Activated T-cell treated with anti-CD3 and anti-CD28 coated beads for 1 hour (primary cell): ENCODE measurements at places on chromosomes 13 and 19.

GRCh38 chr13:103133556-103133955, 67.3 kb upstream of the SLC10A2 start:
- no peak for DNase-seq

DNA sequence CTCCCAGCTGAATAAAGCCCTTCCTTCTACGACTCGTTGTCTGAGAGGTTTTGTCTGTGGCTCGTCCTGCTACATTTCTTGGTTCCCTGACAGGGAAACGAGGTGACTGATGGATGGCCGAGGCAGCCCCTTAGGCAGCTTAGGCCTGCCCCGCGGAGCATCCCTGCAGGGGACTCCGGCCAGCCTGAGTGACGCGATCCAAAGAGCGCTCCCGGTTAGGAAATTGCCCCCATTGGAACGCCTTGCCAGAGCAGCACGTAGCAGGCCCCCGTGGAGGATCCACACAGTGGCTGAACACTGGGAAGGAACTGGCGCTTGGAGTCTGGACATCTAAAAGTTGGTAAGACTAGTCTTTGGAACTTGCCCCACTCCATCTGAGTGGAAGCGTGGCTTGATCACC, 296.8 kb upstream of the SGCG start:
- DNase-seq = no peak

DNA sequence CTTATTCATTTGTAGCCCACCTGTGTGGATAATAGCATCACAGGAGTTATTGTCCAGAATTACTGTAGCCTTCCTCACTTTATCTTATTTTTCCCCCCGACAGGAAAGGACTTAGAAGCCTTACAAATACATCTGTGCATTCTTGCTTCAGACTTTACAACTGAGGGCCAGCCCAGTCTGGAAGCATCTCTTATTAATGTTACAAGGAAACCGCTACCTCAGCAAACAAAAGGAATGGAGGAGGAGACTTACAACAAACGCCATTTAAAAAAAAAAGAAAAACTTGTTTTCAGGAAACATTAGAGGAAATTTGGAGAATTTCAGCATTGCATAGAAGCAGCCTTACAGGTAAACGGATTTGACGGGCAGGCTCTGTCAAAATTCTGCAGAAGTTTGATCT, 45.2 kb downstream of the GARRE1 start:
- no peak for DNase-seq

DNA sequence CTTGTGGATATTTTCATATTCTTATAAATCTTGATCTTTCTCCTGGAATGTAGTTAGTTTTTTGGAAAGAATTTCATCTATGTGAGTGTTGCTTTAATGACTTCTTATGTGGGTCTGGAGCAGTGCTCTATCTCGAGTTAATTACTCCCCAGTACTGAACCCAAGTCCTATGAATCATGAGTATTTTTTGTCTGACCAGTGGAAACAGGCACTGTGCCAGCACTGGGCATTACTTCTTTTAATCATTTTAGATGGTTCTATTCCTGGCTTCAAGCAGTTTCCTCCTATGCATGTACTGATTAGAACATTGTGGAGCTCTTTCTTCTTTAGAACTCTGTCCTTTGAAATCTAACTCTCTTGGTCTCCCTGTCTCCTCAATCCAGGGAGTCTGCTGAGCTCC, 466.3 kb downstream of the PCDH17 start:
- DNase-seq = no peak

DNA sequence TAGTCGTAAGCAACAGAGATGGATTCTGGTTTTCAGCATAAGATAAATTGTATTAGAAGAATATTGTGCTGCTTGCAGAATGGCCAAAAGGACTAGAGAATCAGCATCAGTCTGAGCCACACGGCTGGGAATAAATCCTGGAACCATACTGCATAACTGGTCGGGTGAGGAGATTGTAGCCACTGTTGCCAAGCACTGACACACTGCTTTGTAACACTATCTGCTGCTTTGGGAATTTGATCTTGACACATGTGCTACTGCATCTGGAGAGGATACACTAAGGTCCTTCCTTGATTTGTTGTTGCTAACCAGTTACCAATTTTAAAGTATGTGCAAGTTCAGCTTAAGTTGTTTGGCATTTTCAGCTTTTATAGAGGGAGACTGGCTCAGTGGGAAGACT, 1.9 kb downstream of the HNRNPA1L2 start:
- DNase-seq = no peak

GRCh38 chr13:89721216-89721615, 1626.3 kb upstream of the MIR17HG start:
- DNase-seq = no peak

DNA sequence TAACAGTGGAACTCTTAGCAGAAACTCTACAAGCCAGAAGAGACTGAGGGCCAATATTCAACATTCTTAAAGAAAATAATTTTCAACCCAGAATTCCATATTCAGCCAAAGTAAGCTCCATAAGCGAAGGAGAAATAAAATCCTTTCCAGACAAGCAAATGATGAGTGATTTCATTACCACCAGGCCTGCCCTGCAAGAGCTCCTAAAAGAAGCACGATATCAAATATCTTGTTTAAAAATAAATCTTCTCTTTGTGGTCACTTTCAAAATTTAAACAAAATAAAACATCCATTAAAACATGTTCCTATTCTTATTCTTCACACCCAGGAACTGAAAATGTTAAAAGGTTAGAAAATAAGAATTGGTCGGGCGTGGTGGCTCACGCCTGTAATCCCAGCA, 13.7 kb downstream of the MICU2 start:
- DNase-seq = no peak

DNA sequence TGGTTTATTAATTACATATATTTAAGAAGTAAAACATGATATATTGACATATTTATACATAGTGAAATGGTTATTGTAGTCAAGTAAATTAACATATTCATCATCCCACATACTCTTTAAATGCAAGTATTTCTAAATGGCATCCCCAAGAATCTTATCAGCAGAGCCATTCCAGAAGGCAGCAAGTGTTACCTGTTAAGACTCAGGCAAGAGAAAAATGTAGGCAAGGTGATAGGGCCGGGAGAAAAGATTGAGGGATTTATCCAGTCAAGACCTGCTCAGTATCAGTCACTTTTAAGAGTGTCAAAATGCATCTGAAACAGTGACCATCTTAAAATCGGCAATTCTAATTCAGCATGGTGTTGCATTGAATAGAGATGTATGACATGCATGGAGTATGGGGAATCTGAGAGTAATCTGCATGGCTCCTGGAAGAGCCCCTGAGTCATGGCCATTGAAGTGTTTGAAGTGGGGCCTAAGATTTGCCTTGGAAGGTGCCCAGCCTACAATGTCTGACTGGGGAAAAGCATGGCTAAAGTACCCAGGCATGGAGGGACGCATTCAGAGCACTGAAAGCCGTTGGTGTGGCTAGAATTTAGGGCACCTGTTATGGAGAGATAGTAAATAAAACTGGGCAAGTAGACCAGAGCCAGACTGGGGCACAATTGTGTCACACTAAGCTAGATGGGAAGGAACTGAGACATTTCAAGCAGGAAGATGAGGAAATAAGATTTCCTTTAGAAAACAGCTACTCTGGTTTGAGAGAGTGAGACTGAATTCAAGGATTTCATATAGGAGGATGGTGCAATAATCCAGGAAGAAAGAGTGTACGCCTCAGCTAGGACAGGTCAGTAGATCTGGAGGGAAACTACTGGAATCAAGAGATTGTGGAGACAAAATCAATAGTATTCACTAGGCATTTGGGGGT, 25.0 kb upstream of the C1QTNF9B start:
- no peak for DNase-seq

DNA sequence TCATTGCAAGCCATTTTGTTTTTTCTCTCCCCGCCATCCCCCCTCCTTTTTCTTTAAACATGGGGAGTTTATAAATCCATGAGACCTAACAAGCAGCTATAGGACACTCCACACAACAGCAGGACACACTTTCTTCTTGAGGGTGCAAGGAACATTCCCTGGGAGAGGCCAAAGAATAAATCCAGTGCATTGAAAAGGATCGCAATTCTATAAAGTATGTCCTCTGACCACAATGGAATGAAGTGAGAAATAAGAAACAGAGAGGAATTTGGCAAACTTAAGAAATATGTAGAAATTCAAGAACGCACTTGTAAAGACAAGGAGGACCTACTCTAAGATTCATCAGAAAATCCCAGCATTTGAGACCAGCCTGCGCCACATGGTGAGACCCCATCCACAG, 11.9 kb downstream of the KLF2 start:
- no peak for DNase-seq

GRCh38 chr13:21738630-21739029, 67.8 kb downstream of the FGF9 start:
- no peak for DNase-seq

- DNase-seq = no peak
Observed at GRCh38 chr13:80196756-80197155, 144.2 kb downstream of the SPRY2 start.

DNA sequence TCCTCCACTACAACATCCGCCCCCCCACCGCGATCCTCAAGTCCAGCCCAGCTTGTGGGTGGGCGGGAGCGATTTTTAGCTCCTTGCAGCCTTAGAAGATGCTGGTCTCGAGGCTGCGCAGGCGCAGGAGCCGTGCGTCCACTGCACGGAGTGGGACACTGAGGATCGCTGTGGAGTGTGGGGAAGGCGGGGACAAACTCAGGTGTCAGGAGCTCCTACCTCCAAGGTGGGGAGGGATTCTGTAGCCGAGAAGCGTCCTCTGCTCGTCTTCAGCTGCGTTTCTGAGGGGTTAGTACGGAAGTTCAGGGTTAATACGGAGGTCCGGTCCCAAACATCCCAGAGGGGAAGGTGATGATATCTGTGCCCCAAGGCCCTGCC, at the start of gene RTBDN:
RTBDN (minus strand) TSS at position 14 of the 378 bp plus-strand sequence. CDS start 4,600 bp downstream, outside the sequence.
- DNase-seq = no peak

DNA sequence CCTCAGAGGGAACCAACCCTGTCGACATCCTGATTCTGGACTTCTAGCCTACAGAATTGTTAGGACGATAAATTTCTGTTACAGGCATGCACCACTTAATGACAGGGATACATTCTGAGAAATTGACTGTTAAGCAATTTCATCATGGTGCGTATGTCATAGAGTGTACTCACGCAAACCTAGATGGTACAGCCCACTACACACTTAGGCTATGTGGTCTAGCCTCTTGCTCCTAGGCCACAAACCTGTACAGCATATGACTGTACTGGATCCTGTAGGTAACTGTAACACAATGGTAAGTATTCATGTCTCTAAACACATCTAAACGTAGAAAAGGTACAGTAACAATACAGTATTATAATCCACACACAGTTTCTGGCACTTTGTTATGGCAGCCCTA, 13.3 kb downstream of the USP12 start:
- DNase-seq = no peak

DNA sequence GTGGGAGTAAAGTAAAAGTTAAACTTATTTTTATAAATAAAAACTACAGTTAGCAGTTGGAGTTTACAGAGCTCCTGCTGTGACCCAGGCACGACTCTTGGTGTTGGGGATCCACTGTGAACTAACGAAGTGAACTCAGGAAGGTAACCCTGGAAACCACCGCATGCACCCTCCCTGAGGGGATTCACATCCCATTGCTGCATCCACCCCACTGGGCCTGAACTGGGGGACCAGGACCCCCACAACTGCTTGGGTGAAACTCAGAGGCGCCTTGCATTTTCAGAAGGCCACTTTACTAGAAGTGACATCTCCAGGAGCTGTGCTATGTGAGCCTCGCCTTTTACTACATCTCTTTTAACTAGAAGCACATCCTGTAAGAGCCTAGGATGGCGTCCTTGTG, 166.4 kb downstream of the TEX29 start:
- DNase-seq = no peak

- DNase-seq = no peak
Observed at GRCh38 chr19:10417541-10418234, 2.6 kb upstream of the PDE4A start.

GRCh38 chr19:10384580-10384979, 4.2 kb upstream of the TYK2 start:
- DNase-seq = no peak

DNA sequence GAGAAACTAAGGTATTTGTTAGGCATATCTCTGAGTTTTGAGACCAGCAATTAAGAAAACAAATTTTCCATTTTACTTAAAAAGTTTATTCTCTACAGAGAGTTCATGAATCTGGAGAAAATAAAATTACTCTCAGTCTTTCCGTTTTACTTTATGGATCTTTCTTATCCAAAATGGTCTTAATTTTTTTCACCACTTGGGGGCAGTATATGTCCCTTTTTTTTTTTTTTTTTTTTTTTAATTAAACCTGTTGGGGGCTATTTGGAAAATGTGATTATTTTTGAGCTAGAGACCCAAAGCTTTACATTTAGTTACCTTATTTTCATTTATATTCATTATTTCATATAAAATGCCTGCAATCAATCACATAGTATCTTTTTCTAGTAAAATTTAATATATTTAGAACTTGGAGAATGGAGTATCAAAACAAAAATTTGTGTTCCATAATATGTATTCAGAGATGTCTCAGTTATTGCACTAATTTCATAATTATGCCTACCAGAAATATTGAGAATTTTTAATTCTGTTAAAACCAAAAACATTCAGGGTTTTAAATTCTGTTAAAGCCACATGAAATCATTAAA, 27.1 kb downstream of the PIBF1 start:
- DNase-seq = no peak

GRCh38 chr13:110624766-110625756, 9.7 kb downstream of the NAXD start:
- no peak for DNase-seq

- DNase-seq = no peak
Observed at GRCh38 chr19:14197882-14198281, 8.1 kb downstream of the ADGRL1 start.

DNA sequence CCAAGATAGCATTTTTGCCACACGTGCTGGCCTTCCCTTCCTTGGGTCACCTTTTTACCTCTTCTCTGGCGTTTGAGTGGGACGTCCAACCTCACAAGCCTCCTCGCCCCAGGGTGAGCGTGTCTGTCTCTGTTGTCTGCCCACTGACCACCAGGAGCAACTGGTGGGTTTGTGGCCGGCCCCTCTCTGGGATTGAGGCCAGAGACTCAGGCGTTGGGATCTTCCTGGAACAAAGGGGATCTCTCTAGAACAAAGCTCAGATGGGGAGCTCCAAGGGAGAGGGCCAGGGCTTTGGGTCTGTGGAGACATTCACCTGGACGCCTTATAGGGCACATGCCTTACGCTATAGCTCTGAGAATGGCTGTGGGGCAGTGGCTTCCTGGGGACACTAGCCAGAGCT, 17.4 kb downstream of the COMP start:
- DNase-seq = no peak

DNA sequence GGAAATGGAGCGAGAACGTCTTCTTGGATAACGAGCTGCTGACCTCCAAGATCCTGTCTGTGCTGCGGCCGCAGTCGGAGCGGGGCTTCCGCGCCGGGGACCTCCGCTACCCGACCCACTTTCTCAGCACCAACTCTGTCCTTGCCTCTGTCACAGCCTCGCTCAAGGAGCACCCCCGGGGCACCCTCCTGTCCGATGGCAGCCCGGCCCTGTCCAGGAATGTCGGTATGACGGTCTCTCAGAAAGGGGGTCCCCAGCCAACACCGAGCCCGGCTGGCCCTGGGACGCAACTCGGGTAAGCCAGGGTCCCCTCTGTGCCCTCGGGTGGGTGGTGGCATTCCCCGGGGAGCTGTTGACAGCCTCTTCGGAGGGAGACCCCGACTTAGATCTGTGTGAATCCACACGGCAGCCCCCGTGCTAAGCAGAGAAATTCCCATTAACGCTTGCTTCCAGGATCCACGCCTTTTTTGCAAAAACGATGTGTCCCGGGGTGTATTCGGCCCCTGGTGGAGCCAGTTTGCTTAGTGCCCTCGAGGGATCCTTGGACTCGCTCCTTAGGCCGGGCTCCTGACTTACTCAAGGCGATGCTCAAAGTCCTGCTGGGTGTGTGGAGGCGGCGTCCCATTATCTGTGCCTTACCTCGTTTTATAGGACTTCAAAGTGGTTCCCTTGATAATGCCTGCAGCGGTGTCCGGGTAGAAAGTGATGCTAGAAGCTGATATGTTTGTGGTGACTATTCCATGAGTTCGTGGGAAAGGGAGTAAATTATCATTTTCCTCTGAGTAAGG, 48.5 kb downstream of the PEX11G start:
- no peak for DNase-seq
